Activated CD4-positive, alpha-beta T cell treated with anti-CD3 and anti-CD28 coated beads, Interleukin-2, Interleukin-6, amounts not matched to agents 100 ng/mL and 50 ng/mL, durations not matched to agents 16 hours and 8 hours (primary cell): ENCODE measurements at places on chromosomes 5 and 9.

GRCh38 chr9:111516061-111516465, 8.9 kb upstream of the ZNF483 start:
- DNase-seq, result no peak

GRCh38 chr9:16131264-16131663, 578.4 kb downstream of the CCDC171 start:
- DNase-seq, result no peak

GRCh38 chr5:180334751-180335613, 18.2 kb downstream of the GFPT2 start:
- no peak for DNase-seq

DNA sequence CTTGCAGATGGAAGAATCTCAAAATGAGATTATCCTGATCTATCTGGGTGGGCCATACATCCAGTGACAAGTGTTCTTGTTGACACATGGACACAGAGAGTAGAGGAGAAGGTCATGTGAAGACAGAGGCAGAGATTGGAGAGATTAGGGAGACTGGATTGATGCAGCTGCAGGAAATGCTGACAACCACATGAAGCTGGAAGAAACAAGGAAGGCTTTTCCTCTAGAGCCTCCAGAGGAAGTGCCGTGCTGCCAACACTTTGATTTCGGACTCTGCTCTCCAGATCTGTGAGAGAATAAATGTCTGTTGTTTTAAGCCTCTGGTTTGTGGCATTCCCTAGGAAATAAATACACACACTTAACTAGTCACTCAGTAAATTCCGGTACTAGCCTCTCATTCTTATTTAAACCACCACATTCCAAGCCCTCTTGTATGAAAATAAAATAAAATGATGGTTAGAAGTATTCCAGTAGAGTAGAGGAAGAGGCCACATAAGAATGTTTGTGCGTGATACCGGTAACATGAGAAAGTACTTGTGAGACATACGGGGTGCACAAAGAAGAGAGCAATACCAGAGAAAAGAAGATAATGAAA, 110.9 kb upstream of the DMAC1 start:
- DNase-seq, result no peak

DNA sequence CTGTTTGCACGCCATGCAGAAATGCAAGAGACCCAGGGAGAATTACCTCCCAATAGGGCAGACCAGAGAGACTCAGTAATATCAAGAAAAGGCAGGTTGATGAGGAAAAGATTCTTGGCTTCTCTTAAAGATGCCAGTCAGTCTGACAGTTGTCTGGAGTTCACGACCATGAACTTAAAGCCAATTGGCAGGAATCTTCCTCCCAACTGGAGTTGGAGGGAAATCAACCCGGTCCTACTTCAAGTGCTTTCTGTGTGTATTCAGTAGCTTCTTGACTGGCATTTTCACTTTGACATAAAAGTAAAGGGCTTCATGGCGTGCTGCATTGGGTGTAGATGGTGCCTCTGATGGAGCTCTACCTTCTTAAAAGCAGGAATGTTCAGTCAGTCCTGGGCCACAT, 144.3 kb downstream of the GOLPH3 start:
- no peak for DNase-seq

DNA sequence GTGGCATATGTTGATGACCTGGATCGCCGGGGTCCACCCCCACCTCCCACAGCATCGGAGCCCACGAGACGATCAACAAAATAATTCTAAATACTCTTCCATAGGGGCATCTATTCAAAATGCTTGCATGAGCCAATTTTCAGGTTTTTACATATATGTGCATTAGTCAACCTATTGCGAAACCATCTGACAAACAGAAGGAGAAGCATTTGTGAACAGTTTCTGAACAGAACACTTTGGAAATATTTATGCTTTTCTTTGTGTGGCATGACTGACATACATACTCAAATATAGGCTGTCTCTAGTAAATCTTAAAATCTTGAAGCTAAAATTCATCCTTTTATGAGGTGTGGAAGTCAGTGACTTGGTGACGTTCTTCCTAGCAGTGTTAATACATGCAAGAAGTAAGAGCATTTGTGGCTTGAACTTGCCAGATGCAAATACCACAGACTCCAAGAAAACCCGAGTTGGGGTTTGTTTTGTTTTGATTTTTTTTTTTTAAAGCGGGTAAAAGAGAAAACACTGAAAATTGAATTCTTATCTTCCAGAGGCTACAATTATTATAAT, 5.3 kb downstream of the GPR151 start:
- no peak for DNase-seq

- DNase-seq, result no peak
Observed at GRCh38 chr5:181109489-181110013, 21.4 kb downstream of the OR2V1 start.

GRCh38 chr5:65695896-65696295, 26.0 kb downstream of the SGTB start:
- DNase-seq, result no peak

DNA sequence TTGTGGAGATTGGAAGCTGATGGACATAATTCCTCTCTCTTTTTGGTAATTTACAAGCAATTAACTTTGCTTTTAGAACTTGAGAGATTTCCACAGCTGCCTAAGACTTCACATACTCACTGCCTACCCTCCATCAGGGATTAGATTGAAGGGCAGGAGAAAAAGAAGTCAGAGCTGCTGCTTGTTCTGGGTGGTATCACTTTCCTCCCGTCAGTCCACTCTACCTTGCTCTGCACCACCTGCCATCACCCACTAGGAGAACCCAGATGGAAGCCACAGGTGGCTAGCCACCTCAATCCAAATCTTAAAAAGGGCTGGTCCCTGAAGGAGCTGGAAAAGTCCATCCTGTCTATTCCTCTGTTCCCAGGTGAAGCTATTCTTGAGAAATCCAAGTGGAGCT, 10.5 kb downstream of the IRF1 start:
- no peak for DNase-seq

GRCh38 chr5:142202282-142202681, 93.7 kb downstream of the NDFIP1 start:
- DNase-seq, result no peak

DNA sequence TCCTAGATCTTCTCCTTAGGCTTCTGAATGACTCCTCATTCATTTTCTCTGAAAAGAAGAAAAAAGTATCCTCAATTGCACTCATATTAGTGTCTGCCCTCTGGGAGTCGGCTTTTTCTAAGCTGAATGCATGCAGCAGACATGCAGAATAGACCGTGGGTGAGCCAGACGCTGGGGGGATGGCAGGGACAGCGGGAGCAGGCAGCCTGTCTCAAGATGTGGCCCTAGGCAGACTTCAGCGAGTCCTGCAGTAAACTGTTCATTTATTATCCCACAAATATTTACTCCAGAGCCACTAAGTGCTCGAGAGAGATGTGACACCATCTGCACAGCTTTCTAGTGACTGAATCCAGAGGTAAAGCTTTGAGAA, 164.9 kb upstream of the RAI14 start:
- no peak for DNase-seq

GRCh38 chr5:1845696-1846095, 37.0 kb downstream of the IRX4 start:
- no peak for DNase-seq

GRCh38 chr5:175576096-175576495, 81.8 kb upstream of the HRH2 start:
- no peak for DNase-seq

DNA sequence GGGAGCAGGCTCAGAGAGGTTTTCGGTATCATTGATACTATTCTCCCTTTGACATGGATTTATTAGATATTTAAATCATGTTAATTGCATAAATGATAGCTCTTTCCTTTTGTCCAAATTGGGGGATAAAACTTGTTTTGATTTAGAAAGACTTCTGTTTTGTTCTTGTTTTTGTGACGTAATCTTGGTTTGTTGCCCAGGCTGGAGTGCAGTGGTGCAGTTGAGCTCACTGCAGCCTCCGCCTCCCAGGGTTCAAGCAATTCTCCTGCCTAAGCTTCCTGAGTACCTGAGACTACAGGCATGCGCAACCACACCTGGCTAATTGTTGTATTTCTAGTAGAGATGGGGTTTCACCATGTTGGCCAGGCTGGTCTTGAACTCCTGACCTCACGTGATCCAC, 7.1 kb downstream of the MAT2B start:
- DNase-seq, result no peak

GRCh38 chr5:41747301-41747700, 122.9 kb downstream of the OXCT1 start:
- no peak for DNase-seq

GRCh38 chr9:91907484-91908292, 42.3 kb downstream of the ROR2 start:
- DNase-seq, result no peak

GRCh38 chr5:158591301-158591863, 508.3 kb downstream of the EBF1 start:
- no peak for DNase-seq

- no peak for DNase-seq
Observed at GRCh38 chr9:132991351-132992300, 13.1 kb downstream of the GFI1B start.

GRCh38 chr5:126449751-126450271, 26.6 kb downstream of the GRAMD2B start:
- peak; percentile 88 for DNase-seq

- peak; percentile 4 for DNase-seq
Observed at GRCh38 chr5:50476549-50476948, 35.5 kb upstream of the EMB start.

- DNase-seq, result peak; percentile 77
Observed at GRCh38 chr9:1939926-1940368, 75.2 kb upstream of the SMARCA2 start.

DNA sequence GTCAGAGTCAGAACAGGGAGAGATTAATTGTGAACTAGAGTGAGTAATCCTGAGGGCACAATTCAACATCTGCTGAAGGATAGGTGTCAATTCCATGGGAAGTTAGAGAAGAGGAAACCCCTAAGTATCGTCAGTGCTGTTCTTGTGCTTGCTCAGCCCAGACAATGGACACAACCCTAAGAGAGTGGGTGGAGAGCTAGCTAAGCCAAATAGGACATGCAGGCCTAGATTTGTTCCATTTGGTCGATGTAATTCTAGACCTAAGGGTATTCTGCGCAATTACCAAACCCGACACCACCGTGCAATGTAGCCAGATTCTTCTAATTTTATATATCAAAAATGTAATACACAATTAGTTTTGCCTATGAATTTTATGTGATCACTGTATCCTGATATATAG, 431.6 kb downstream of the SH3GL2 start:
- no peak for DNase-seq
